ENCODE measurements at places on chromosomes 6 and 20. TPM values are rescaled to one million over a fixed set of nuclear protein-coding genes. Genes with fewer than 3 reads are reported as not detected.

DNA sequence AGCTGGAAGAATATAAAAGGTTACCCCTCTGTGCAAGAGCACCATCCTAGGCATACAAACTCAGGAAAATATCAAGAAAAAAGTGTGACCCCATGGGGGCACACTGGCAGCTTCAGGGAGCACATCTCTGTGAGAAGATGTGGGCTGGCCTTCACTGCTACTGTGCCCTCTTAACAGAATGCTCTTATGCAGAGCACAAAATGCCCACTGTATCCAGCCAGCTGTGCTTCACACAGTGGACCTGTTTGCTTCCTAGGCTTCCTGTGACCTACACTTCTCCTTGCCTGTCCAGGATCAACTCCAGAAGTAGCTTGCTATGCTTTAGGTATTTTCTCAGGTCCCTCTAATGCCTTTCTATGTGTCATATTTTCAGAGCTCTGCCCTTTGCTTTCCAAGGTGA, 380.2 kb upstream of the MMS22L start:
- H3K4me3 ChIP-seq = no peak overlapping the region
- H3K4me1 ChIP-seq = no peaks in the 10 kb centered on the region
- H3K27me3 ChIP-seq = no peaks in the 10 kb centered on the region
- H3K36me3 ChIP-seq = no peaks in the 10 kb centered on the region
- H3K27ac ChIP-seq = no peak overlapping the region

DNA sequence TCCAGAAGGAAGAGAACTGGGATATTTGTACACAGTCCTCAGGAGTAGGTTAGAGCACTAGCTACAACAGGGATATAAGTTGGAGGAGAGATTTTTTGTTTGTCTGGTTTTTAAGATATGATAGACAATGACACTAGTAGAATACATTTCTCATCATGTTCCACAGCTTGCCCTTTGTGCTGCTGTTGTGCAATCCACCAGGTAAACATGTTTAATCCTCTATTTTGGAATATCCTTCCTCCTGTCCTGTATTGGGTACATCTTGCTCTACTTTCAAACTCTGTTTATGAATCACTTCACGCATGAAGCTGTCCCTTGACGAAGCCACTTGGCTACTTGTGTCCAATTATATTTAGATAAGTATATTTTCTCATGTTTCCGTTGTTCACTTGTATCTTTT, 153.6 kb upstream of the TENT5A start:
- no peaks in the 10 kb centered on the region for H3K36me3 ChIP-seq
- no peak overlapping the region for H3K4me3 ChIP-seq
- H3K27me3 ChIP-seq = no peaks in the 10 kb centered on the region
- DNase-seq = no peak

Gene LINC00237
- not detected for total RNA-seq

GRCh38 chr20:62411479-62412193, 4.6 kb upstream of the CABLES2 start:
- no peaks in the 10 kb centered on the region for H3K36me3 ChIP-seq
- H3K27me3 ChIP-seq = peaks cover 10% of the 10 kb centered on the region
- H3K4me3 ChIP-seq = no peak overlapping the region
- H3K27ac ChIP-seq = no peak overlapping the region

DNA sequence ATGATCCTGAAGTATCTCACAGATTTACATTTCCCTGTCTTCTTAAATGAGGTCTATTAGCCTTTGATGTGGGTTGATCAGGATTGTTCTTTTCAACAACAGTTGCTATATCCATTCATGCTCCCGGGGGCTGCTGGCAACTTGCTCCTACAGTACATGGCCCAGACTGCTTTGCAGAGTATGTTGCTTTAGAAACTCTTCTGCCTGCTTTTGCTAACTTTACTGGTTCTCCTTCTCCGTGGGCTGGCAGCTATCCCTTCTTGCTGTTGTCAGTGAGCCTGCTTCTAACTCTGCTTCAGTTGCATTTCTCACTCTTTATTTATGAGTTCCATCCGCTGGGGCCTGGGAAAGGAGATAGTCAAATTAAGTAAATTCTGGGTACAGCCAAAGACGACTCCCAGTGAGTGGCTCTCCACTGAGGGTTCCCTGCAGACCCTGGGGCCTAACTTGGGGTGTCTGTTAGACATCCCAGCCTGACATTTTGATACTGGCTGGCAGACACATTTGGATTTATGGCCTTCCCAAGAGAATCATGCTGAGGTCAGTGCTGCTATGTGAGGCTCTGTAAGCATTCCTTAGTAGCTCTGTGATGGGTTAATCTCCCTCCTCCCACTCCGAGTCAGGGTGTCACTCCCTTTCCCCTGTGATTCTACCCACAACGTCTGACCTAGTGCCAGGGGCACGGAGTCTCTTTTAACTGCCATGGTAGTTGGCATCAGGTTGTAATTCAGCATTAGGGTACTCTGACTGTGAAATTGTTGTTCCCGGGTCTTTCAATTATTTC, 73.6 kb downstream of the SLX4IP start:
- H3K27ac ChIP-seq = peak overlapping the region; percentile 90
- peaks cover 84% of the 10 kb centered on the region for H3K4me1 ChIP-seq
- H3K4me3 ChIP-seq = no peak overlapping the region
- H3K36me3 ChIP-seq = no peaks in the 10 kb centered on the region

Gene CALHM5
- 1.7 TPM for total RNA-seq

DNA sequence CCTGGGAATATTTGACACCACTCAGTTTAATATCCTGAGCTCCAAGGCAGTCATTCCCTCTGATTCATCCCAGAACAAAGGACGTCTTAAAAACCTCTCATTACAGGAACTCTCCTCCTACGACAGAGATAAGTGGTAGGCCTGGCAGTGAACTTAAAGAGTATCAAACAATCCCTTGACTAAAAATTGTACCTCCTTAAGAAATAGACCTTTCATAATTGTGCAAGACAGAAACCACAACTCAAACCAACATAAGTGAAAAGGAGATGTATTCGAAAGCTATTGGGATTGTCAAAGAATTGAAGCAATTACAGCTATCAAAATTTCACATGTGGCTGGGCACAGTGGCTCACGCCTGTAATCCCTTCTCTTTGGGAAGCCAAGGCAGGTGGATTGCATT, 19.1 kb upstream of the BNIP5 start:
- DNase-seq = no peak
- no peaks in the 10 kb centered on the region for H3K27me3 ChIP-seq
- no peak overlapping the region for H3K27ac ChIP-seq

Gene ZNF343
- 15.0 TPM for total RNA-seq

GRCh38 chr6:33632558-33633039, 11.5 kb downstream of the ITPR3 start:
- no peaks in the 10 kb centered on the region for H3K27me3 ChIP-seq
- H3K36me3 ChIP-seq = no peaks in the 10 kb centered on the region
- DNase-seq = peak; percentile 76
- H3K4me1 ChIP-seq = peaks cover 70% of the 10 kb centered on the region
- peak overlapping the region; percentile 85 for H3K27ac ChIP-seq

Measured in suprapubic skin (tissue), 4 donors.